Thyroid gland (tissue), 4 donors: ENCODE measurements at places on chromosomes 1 and 21. TPM values are rescaled to one million over a fixed set of nuclear protein-coding genes. Genes with fewer than 3 reads are reported as not detected.

ACTN2 gene
- 0.40 TPM for total RNA-seq

DNA sequence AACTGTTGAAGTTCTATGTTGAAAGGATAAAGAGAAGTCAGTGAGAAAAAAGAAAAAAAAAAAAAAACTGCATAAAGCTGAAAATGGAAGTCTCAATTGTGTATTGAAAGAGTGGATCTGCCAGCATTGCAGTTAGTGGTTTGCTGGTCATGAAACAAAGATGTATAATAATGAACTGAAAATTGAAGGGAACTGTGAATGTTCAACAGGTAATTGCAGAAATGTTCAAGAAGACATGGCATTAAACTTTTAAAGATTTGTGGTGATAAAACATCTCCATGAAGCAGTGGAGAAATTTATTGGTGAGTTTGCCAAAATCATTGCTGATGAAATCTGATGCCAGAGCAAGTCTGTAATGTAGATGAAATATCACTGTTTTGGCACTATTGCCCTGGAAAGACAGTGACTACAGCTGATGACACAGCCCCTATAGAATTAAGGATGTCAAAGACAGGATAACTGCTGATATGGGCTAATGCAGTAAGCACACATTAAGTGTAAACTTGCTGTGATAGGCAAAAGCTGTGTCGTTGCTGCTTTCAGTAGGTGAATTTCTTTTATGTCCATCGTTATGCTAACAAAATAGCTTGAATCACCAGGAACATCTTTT, 71.0 kb downstream of the RD3 start:
- DNase-seq, result no peak

CHRM3 gene
- total RNA-seq, result 3.0 TPM

DNA sequence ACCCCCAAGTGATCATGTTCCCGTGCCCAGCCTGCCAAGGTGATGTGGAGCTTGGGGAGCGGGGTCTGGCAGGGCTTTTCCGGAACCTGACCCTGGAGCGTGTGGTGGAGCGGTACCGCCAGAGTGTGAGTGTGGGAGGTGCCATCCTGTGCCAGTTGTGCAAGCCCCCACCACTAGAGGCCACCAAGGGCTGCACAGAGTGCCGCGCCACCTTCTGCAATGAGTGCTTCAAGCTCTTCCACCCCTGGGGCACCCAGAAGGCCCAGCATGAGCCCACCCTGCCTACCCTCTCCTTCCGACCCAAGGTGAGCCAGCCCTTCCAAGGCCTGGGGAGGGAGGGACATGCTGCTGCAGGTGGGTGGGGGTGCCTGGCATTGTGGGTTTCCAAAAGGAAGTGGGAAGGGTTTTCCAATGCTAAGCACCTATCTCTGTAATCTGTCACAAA, 2.3 kb downstream of the TRIM46 start:
- DNase-seq, result no peak

ASTN1 gene
- total RNA-seq, result 0.13 TPM

GRCh38 chr1:164560556-164560955, 1.6 kb downstream of the PBX1 start:
- no peak for DNase-seq

GRCh38 chr21:37793660-37794059, 122.6 kb downstream of the KCNJ6 start:
- DNase-seq, result no peak

GRCh38 chr1:75980972-75981897, 49.0 kb upstream of the ASB17 start:
- DNase-seq, result no peak

DNA sequence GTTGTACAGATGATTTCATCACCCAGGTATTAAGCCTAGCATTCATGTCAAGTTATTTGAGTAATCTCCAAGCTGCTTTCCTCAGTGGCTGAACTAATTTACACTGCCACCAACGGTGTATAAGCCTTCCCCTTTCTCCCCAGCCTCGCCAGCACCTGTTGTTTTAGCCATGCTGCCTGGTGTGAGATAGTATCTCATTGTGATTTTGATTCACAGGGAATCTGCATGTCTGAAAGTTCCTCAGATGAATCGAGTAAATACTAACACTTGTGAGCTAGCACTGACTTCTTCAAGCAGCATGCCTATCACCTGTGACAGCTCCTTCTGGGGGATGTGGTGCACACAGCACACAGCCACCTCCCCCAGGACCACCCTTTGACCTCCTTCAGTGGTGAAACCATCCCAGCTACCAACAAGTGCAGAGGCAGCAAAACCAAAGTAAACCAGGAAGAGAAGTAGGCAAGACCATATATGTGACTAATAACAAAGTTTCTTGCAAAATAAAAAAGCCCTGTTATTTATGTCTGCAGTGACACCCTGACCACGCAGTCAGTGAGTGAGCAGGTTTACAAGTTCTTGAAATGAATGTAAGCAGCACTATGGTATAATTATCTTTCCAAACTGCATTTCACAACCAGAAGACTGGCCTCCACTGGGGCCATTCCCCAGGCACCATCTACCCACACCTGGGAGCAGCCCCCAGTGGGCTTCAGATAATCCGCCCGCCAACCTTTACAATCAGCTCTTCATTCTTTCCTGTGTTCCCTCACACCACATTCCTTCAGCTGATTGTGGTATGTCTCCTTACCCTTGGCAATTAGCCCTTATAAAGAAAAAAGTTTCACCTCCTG, 173.8 kb downstream of the ETS2 start:
- no peak for DNase-seq

- no peak for DNase-seq
Measured at GRCh38 chr21:33849834-33850233, 65.8 kb downstream of the ATP5PO start.

GRCh38 chr1:190444464-190444863, 33.2 kb downstream of the BRINP3 start:
- no peak for DNase-seq

DNA sequence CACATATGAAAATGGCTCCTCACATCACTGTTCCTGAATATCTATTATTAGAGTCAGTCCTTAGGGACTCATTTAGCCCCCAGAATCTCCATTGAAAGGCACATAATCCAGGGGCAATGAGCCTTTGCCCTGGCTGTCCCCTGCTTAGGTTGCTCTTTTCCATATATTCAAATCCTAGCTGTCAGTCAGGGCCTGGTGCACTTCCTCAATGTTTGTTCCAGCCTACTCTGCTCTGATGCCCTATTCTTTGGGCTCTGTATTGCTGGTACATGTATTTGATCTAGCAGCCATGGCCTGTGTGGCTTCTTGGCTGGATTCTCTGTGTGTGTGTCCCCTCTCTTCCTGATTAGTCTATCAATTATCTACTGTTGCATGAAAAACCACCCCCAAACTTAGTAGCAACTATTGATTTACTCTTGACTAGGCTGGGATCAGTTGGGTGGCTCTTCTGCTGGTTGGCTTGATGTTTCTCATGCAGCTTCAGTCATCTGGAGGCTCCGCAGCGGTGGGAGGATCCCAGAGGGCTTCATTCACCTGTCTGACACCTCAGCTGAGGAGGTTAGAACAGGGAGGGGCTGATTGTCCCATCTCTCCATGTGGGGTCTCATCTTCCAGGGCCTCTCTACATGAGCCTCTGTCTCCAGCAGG, 107.5 kb downstream of the DTL start:
- DNase-seq, result no peak
